ENCODE measurements at places on chromosomes 5 and 9.

GRCh38 chr9:10366171-10366779, 246.5 kb downstream of the PTPRD start:
- H3K27me3 ChIP-seq = no peaks in the 10 kb centered on the region
- H3K36me3 ChIP-seq = no peaks in the 10 kb centered on the region
- DNase-seq = peak; percentile 46
- H3K27ac ChIP-seq = no peak overlapping the region

GRCh38 chr5:58459146-58460001, 512 bp downstream of the PLK2 start:
- peak overlapping the region; percentile 74 for H3K27ac ChIP-seq
- peaks cover 23% of the 10 kb centered on the region for H3K4me1 ChIP-seq
- peak overlapping the region; percentile 88 for H3K4me3 ChIP-seq

DNA sequence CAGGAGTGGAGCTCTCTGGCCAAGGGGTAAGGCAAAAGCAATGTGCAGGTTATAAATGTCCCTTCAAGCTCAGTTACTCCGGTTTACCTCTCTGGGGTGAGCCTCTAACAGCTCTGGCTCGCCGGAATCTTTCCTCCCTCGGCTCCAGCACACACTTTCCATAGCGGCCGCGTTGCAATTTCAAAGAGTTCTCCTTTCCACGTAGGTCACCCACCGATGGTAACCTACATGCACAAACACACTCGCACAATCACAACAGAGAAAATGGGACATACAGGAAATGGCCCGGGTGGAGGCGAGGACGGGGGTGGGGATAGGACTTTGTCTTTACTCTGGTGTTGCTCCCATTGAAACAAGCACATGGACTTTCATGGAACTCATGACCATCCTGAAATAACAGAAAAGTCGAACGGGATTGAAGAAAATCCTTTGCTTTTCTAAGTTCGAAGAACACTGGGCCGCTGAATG, 1.2 kb downstream of the LHFPL2 start:
- peak overlapping the region; percentile 81 for H3K4me3 ChIP-seq
- no peak for DNase-seq
- peaks cover 12% of the 10 kb centered on the region for H3K4me1 ChIP-seq
- H3K27ac ChIP-seq = no peak overlapping the region
- H3K27me3 ChIP-seq = no peaks in the 10 kb centered on the region

DNA sequence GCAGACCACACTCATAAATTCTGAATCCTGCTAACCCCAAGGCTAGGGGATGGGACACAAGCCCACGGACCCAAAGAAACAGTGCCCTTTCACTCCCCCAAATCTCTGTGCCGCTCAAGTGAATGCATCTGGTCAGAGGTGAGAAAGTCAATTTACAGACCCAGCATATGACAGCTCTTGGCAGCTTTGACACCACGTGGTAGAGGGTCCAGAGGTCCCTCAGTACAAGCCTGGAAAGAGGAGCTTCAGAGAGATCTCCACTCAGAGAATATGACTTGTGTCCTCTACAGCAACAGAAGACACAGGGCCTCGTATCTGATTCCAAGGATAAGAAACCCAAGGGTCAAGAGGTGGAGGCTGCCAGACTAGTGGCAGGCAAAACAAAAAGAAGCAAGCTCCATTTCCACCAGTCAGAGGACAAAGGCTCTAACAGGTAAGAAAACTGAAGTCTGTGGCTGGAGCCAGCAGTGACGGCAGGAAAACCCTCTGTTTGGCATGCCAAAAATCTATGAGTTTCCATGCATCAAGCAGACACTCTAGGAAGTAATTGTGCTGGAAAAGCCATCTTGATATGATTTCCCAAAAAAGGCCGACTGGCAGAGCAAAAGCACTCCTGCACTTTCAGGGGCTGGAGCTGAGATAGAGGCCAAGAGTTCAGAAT, 138.7 kb downstream of the UGCG start:
- no peak for DNase-seq
- H3K27ac ChIP-seq = no peak overlapping the region
- no peaks in the 10 kb centered on the region for H3K36me3 ChIP-seq
- H3K4me3 ChIP-seq = no peak overlapping the region
- no peaks in the 10 kb centered on the region for H3K27me3 ChIP-seq

GRCh38 chr5:2186472-2187015, 303.8 kb upstream of the IRX4 start:
- no peak overlapping the region for H3K27ac ChIP-seq
- no peaks in the 10 kb centered on the region for H3K27me3 ChIP-seq
- no peak for DNase-seq

- H3K27me3 ChIP-seq = no peaks in the 10 kb centered on the region
- no peaks in the 10 kb centered on the region for H3K36me3 ChIP-seq
- no peak overlapping the region for H3K4me3 ChIP-seq
Measured at GRCh38 chr9:19269582-19269981, 39.1 kb downstream of the DENND4C start.

DNA sequence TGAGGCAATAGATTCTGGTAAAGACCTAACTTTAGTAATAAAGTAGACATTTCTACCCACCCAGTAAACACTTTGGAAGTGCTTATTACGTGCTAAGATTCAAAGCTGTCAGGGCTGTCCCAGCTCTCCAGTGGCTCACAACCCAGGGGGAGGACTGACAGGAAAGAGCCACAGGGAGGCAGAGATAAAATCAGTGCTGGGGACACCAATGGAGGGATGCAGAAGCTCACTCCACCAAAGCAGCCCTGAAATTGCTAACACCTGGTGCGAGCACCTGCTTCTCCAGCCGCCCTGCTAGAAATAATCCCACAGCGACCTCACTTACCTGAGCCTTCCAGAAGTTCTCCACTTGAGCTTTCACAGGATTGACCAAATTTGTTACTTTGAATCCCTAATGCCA, 501.0 kb downstream of the BNC2 start:
- DNase-seq = no peak
- no peaks in the 10 kb centered on the region for H3K36me3 ChIP-seq
- H3K4me1 ChIP-seq = no peaks in the 10 kb centered on the region
- no peak overlapping the region for H3K27ac ChIP-seq
- H3K27me3 ChIP-seq = no peaks in the 10 kb centered on the region

DNA sequence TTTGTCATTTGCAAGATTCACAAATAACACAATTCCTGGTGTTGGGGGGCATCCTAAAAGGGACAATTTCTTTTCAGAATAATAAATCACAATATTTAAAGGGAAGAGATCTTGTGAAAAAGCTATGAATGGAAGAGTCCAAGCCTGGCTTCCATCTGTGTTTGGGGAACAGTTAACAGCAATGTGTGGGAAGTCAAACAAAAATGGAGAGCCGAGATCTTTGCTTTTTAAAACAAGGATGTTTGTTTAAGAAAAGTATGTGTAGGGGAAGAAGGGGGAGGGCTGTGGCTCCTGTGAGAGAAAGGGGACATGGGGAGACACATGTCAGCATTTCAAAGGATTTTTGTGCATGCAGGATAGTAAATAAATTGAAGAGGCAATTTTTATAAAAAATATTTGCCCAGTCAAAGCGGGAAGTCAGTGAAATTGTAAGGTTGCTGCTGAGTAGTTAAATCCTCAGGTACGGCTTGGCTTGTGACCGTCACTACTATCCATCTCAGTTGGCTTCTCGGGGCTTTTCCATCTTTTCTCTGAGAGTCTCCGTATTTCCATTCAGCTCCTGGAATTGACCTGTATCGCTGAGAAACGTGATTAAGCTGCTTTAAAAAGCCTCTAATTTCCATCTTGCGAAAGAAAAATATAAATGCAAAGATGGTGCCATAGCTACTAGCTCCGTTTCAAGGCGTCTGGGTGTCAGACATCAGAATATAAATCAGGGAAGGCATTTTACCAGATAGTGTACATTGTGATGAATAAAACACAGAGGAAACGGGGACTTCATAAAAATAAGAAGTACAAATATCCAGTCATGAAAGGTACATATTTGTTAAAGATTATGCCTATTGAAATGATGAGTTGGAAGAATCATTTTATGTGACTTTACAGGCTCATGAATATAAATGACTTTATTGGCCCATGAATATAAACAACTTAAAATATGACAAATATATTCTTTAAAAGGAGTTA, 52.9 kb upstream of the VCAN start:
- H3K27me3 ChIP-seq = no peaks in the 10 kb centered on the region
- no peak overlapping the region for H3K4me3 ChIP-seq
- no peaks in the 10 kb centered on the region for H3K4me1 ChIP-seq
- no peak for DNase-seq
- no peak overlapping the region for H3K27ac ChIP-seq
- no peaks in the 10 kb centered on the region for H3K36me3 ChIP-seq

Data from MM.1S (cell line).